ENCODE measurements at places on chromosomes 1 and 21. TPM values are rescaled to one million over a fixed set of nuclear protein-coding genes. Genes with fewer than 3 reads are reported as not detected.

- DNase-seq, result no peak
Measured at GRCh38 chr1:230082211-230082610, 15.2 kb downstream of the GALNT2 start.

FCRL6 gene
- total RNA-seq, result not detected

DNA sequence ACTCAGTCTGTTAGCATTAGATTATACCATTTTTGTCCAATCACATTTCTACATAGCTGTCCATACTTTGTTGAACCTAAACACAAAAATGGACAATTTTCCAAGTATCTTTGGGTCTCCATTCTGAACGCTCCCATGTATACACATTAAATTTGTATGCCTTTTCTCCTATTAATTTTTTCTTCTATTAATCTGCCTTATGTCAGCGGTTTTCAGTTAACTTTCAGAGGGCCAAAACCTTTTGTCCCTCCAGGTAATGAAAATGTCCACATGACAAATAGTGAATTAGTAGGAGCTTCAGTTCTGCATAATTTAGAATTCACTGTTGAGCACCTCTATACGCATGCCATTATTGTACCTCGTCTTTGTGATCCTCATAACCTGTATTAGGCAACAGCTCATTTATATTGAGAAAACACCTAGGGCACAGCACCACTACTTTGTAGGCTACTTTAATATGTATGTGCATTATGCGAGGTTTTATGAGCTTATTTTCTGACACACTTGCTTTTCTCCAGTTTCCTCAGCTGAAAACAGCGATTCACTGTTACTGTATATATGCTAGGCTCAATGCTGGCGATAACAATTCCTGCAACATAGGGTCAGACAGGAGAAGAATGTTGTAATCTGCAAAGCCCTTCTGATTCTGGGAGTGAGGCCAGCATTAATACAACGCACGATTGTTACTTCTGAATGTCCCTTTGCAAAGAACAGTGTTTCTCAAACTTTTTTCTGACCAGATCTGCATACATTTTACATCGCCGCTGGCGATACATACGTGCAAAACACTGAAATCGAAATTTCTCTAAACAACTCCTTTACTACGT, 1.1 kb upstream of the ABCD3 start:
- DNase-seq, result no peak

- no peak for DNase-seq
Measured at GRCh38 chr1:213925531-213926182, 62.1 kb upstream of the PROX1 start.

GRCh38 chr1:183235503-183235902, 49.4 kb downstream of the LAMC2 start:
- no peak for DNase-seq

DNA sequence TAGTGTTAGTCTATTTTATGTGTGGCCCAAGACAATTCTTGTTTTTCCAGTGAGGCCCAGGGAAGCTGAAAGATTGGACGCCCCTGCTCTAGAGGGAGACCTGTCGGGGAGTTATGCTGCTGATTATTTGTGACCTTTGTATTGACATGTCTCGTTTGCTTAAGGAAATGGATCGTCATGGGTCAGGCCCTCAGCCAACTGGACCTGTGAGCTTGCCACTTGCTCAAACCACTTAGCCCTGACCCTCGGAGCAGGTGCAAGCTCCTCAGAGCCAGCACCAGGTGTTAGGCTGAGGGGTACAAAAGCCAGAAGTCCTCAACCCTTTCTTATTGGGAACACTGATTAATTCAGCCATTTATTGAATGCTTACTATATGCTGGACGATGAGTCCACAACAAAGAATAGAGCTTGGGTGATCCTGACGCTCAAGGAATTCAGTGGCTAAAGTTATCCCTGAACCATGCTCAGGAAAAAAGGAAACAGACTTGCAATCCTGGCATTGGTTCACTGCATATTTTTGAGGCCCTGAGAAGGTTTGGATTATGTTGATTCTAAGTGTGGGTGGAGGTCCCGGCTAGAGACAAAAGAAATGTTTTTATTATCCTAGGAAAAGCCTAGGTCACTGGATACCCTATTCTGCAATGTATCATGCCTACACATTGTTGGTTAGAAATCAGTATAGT, 19.0 kb downstream of the TGFB2 start:
- no peak for DNase-seq

- DNase-seq, result no peak
Measured at GRCh38 chr1:3431266-3431665, 23.2 kb upstream of the ARHGEF16 start.

DNA sequence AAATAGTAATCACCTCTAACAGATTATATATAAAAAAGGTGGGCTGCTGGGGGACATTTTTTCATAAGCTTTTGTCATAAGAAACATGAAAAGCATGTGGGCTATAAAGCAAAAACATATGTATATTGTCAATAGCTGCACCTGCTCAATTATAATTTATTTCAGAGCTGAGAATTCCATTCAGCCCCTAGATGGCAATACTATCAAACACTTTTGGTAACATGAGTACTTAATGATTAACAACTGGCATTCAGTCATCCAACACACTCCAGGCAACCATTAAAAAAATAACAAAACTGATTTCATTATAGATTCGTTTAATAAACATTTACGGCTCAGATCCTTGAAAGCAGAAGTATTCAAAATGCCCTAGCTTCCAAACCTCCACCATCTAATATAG, 115.1 kb downstream of the KCTD3 start:
- no peak for DNase-seq

GLIS1 gene
- 1.2 TPM for total RNA-seq

- DNase-seq, result no peak
Measured at GRCh38 chr1:32741413-32742198, 39.0 kb upstream of the SYNC start.

GJA4 gene
- 28.5 TPM for total RNA-seq

GRCh38 chr1:23701996-23702395, 10.4 kb downstream of the RPL11 start:
- DNase-seq, result no peak
